ENCODE measurements at places on chromosomes 3 and 15.
A peak's percentile ranks its signal among the peaks of the same experiment; 100 is the strongest.

- no peak for DNase-seq
Observed at GRCh38 chr3:120473389-120473788, 22.6 kb upstream of the FSTL1 start.

DNA sequence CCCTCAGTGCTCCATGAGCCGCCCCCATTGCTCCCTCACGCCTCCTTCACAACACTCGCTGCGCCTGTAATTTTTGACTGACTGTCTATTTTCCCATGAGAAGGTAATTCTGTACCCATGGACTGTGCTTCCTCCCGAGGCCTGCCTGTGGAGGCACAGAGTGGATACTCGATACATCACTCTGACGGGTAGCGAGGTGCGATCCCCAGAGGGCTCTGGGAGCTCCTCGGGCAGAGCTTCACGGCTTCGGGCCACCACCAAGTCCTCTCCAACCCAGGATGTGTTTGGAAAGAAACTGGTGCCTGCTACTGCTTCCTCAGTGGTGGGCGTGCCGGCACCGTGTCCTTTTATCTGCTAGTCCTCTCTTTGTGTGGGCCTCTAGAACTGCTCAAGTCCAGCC, 108.6 kb upstream of the DLG1 start:
- no peak for DNase-seq

- DNase-seq = no peak
Observed at GRCh38 chr15:73585871-73586654, 47.1 kb downstream of the NPTN start.

- DNase-seq = no peak
Observed at GRCh38 chr3:160253298-160253697, 28.1 kb downstream of the C3orf80 start.

- DNase-seq = no peak
Observed at GRCh38 chr3:128123156-128123537, 465 bp downstream of the RUVBL1 start.

- DNase-seq = no peak
Observed at GRCh38 chr15:38864827-38865581, 300.4 kb upstream of the RASGRP1 start.

GRCh38 chr3:145490088-145491048, 670.6 kb downstream of the PLOD2 start:
- no peak for DNase-seq

- no peak for DNase-seq
Observed at GRCh38 chr3:147409143-147410115, at the start of gene ZIC1. ZIC1 (plus strand) TSS chr3:147409365; CDS start chr3:147410113, 748 bp downstream.

DNA sequence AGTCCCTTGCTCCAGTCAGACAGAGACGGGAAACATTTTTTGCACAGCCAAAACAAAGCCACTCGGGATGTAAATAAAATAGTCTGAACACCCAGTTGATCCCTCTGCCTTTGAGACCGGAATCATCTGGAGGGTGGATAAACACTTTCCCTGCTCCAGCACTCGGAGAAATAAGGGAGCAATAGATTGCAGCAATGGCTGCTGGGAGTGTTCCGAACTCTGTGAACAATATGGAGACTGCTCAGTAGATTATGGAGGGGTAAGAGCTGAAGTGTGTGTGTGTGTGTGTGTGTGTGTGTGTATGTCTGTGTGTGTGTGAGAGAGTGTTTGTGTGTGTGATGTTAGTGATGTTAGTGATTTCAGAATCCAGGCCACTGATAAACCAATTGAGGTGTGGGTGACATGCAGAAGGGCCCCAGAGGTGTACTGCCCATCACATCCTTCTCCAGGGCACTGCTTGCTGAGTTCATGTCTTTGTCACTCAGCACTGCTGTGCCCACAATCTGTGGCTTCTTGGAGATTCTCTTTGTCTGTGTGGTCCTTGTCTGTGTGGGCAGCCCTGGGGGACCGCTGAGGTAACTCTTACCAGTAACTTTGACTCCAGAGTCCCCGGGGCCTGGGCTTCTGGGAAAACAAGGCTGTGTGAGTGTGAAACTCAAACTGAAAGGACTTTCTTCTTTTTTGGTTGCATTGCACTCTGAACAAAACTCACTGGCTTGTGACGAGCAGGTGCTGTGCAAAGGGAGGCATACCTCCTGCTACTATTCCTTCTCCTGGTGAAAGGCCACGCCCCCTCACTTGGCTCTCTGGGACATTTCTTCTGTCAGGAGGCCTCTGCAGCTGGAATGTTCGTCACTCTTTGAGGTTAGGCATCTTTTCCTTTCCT, 23.0 kb downstream of the CRYGS start:
- no peak for DNase-seq

- DNase-seq = no peak
Observed at GRCh38 chr15:55260562-55261131, 29.0 kb downstream of the RAB27A start.

DNA sequence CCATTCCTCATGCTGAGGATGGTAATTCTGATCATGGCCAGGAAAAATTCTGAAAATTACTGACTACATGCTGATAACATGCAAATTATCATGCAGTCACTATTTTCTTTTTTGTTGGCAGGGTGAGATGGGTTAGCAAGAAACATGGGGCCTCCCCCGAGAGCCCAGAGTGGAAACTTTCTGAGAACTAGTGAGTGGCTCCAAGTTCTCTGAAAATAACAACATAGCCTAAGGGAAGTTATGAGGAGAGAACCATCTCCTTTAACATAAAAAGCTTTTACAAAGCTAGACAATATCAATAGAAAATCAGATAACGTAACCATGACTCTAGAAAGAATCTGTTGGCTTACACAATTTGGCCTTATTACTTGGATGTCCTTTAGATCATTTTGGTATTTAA, 254.2 kb downstream of the PLOD2 start:
- no peak for DNase-seq

GRCh38 chr15:85704720-85705429, 89.8 kb downstream of the KLHL25 start:
- DNase-seq = no peak

DNA sequence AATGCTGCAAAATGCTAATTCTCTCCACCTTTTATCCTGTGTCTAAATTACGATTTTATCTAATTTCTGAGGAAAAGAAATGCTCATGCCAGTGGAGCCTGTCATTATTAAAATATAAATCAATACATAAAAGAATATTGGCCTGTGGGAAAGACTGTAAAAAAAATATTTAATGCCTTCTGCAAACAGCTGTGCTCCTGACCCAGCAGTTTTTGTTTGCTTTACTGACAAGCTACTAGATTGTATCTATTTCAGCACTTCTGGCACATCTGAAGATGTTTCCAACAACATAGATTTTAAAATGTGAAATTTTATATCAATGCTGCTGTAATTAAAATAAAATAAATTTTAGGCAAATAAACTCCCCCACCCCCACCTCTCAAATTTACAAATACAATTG, 493.6 kb upstream of the AGTR1 start:
- peak; percentile 43 for DNase-seq

DNA sequence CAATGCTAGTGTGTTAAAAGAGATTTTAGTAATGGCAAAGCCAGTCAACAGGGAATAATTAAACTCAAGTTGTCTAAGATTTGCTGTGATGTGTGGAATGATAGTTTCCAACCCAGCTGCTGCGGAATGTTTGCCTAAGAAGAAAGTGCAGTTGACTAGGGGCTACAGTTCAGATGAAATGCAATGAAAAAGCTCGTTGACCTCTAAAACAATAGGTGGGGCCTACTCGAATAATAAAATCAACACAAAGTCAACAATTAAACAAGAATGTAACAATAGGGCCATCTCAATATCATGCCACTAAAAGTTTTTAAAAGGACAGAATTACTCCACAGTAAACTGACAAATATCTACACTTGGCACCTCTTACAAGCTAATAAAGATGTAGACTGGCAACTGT, 484.2 kb downstream of the MECOM start:
- DNase-seq = no peak

- DNase-seq = peak; percentile 20
Observed at GRCh38 chr3:104856741-104857140, 510.0 kb upstream of the ALCAM start.

GRCh38 chr3:147360646-147361453, 45.5 kb downstream of the ZIC4 start:
- peak; percentile 89 for DNase-seq

DNA sequence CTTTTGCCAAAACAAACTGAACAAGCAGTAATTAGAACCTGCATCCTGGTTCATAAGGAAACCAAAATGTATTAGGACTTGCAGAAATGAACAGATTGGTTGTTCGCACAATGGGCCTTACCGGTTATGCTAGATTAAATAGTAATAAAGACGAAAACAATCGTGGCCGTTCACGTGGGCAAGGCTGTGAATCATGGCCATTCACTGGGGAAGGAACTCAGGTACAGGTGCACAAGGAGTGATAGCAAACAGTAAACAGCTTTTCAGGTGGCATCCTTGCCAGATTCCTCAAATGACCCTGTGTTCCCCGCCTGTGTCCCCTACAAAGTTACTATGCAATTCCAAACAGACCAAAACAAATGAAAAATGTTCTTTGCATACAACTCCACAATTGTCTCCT, 8.2 kb downstream of the LRIG1 start:
- no peak for DNase-seq
